Activated CD4-positive, alpha-beta T cell treated with anti-CD3 and anti-CD28 coated beads, Interleukin-2, amount 50 U/mL, for 16 hours (primary cell): ENCODE measurements at places on chromosomes 4 and X.

- DNase-seq = no peak
These were observed 41.5 kb downstream of the SMARCA5 start for GRCh38 chr4:143554728-143555597.

DNA sequence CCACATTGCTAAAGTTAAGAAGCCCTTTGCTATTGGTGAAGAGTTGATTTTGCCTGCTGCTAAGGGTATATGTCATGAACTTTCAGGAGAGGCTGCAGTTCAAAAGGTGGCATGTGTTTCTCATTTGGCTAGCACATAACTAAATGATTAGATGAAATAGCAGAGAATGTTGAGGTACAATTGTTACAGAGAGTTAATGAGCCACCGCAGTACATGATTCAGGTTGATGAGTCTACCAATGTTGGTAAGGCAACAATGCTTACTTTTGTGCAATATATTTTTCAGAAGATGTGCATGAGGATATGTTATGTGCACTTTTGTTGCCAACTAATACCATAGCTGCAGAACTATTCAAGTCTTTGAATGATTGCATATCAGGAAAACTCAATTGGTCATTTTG is 21.1 kb upstream of the CXCL2 start:
- no peak for DNase-seq

- DNase-seq = no peak
These were observed 286.9 kb upstream of the EMCN start for GRCh38 chr4:100804576-100805360.

DNA sequence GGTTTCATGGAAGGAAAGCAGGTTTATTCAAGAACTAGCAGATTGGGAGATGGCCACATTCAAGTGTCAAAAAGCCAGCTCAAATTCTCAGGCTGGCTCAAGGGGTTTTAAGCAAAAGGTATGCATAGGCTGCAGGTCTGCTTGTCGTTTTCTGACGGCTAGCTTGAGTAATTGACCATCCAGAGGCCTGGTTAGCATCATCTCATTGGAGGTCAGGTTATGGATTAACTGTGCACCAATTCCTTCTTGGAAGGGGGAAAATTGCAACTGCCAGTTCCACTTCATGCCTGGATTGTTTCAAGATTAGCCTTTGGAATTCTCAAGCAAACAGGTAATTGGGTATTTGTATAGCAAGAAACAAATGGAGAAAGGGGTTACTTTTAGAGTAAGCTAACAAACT is 62.1 kb downstream of the FUNDC1 start:
- no peak for DNase-seq

DNA sequence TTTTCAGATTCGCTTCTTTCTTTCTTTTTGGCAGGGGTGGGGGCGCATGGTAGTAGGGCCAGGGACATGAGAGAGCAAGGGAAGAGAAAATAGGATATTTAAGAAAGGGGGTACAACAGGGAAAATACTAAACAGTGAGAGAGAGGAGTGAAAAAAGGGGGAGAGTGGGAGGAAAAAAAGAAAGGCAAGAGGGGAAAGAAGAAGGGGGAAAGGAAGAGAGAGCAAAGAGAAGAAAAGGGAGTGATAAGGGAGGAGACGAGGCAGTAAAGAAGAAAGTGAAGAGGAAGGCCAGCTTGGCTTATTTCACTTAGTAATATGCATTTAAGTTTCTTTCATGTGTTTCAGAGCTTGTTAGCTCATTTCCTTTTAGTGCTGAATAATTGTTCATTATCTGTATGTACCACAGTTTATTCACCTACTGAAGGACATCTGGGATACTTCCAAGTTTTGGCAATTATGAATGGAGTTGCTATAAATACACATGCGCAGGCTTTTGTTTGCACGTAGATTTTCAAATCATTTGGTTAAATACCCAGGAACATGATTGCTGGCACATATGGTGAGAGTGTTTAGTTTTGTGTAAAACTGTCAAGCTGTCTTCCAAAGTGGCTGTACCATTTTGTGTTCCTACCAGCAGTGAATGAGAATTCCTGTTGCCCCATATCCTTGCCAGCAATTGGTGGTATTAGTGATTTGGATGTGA is 37.3 kb downstream of the CASP6 start:
- DNase-seq = no peak

- DNase-seq = peak; percentile 91
These were observed at the start of gene LRPAP1 for GRCh38 chr4:3531879-3532750. LRPAP1 (minus strand) TSS chr4:3532422; CDS start chr4:3532412, 10 bp downstream.

DNA sequence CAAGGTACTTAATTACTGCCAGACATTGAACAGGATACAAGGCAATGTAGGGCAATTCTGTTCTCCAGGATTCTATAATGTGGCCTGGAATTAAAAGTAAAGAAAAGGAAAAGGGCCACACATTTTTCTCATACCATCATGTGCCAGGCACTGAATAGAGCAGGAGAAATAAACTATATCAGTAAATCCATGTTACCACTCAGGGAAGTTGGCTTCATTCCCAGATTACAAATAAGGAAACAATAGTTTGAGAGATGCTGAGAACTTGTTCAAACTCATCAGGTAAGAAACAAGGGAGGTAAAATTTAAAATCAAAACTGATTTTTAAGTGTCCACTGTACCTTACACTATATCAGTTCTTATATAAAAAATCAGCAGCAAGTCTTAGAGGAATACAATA is 645.0 kb upstream of the ATOH1 start:
- no peak for DNase-seq

- no peak for DNase-seq
These were observed 423.3 kb upstream of the TENM3 start for GRCh38 chr4:181819946-181820345.

DNA sequence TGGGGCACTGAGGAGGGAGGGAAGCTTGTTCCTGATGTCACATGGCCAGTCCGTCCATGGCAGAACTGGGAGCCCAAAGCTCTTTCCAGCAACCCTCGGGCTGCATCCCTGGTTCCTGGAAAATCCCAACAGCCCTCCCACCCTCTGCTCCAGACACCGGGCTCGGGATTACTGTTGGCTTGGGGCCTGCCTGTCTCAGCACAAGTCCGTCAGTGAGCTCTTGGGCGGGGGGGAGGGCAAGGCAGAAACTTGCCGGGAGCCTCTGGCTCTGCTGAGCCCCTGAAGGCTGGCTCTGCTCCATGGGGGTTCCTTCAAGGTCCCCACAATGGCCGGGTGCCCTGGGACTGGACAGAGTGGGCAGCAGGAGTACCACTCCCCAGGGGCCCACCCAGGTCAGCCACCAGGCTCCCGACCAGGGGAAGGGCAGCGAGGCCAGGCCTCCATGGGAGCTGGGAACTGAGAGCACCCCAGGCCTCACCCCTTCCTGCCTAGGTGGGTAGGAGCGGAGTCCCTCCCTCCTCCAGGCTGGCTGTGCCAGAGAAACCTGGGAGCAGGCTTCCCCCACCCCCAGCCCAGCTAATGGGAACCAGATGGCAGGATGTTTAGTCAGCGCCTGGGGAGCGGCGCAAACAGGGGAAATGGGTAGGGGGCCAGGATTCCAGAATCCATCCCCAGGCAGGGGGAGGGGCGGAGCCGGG is 6.4 kb upstream of the HAUS7 start:
- no peak for DNase-seq

GRCh38 chr4:16598597-16599206 is 299.7 kb downstream of the LDB2 start:
- no peak for DNase-seq
